Stimulated activated CD8-positive, alpha-beta memory T cell treated with anti-CD3 and anti-CD28 coated beads, Interleukin-7, amount 100 ng/mL, for 4 hours (primary cell): ENCODE measurements at places on chromosomes 6 and 20.

DNA sequence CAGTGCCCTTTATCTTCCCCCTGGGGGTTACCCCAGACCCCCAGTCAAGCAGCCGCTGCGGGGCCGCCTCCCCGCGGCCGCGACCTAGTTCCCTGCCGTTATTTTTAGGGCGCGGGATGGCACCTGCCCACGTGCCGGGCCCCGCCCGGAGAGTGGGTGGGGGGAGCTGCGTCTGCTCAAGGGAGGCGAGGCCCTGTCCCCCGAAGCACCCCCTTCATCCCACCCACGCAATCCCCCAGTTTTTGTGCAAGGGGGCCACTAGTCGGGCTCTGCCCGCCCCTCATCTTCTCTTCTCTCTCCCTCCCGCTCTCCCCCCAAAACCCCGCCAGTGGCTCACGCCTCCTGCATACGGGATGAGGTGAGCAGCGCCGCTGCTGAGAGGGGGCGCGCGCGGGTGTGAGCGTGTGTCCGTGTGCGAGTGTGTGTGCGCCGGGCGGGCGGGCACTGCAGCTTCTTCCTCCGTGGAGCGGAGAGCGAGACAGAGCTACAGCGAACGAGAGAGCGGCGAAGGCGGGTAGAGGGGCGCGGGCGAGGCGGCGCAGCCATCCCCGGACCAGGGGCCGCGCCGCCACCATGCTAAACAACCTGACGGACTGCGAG, at the start of gene SLC12A5:
SLC12A5 (plus strand) TSS at position 444 of the 600 bp plus-strand sequence; CDS start at position 574, 130 bp downstream.
- no peak for DNase-seq

DNA sequence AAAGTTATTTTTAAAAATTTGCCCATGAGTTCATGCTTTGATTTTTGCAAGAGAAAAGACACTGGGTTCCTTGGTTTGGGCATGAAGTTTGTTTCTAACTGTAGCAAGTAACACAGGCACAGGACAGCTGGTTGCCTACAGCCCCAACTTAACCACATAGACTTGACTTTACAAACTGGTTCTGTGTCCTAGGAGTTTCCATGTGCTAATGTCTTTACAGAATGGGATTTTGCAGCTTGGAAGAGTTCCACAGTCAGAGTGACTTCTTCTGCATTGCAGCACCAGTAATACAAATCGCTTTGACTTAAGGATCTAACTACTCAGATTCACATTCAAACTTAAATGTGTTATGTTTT, 44.3 kb downstream of the OR2B2 start:
- no peak for DNase-seq

- DNase-seq = no peak
Observed at GRCh38 chr6:52834481-52834880, 6.1 kb downstream of the GSTA5 start.

- DNase-seq = no peak
Observed at GRCh38 chr6:28139860-28140543, 1.7 kb upstream of the ZKSCAN8 start.

DNA sequence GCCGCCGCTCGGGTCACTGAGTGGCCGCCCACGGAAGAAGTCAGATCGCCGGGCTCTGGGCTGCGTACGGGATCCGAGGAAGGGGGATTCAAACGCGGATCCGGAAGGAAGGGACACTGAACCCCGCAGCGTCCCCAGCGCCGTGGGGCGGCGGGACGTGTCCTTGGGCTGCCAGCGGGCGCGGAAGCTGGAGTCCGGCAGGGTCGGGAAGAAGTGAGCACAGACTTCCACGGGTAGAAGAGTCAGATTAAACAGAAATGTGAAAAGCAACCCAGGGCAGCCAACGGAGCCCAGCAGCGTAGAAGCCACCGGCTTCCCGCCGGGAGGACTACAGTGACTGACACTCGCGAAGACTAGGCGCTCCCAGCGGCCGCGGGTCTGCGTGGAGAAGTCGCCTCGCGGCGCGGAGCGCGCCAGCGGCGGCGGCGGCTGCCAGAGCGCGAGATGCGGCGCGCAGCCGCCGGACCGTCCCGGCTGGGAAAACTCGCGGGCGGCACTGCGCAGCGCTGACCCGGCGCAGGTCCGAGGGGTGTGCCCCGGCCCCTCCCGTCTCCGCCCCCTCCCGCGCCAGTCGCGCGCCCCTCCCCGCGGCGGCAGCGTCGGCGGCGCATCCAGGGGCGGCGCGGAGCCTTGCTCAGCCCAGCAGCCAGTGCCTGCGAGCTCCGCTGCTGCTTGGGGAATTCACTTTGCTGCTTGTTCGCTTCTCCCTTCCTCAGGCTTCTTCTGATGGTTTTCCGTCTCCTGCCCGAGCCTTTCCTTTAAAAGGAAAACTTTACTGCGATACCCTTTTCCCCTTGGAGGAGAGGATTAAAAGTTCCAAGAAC, at the start of gene SAMD5:
SAMD5 (plus strand) TSS at position 649 of the 824 bp plus-strand sequence. CDS start 239 bp downstream, outside the sequence.
- DNase-seq = no peak

DNA sequence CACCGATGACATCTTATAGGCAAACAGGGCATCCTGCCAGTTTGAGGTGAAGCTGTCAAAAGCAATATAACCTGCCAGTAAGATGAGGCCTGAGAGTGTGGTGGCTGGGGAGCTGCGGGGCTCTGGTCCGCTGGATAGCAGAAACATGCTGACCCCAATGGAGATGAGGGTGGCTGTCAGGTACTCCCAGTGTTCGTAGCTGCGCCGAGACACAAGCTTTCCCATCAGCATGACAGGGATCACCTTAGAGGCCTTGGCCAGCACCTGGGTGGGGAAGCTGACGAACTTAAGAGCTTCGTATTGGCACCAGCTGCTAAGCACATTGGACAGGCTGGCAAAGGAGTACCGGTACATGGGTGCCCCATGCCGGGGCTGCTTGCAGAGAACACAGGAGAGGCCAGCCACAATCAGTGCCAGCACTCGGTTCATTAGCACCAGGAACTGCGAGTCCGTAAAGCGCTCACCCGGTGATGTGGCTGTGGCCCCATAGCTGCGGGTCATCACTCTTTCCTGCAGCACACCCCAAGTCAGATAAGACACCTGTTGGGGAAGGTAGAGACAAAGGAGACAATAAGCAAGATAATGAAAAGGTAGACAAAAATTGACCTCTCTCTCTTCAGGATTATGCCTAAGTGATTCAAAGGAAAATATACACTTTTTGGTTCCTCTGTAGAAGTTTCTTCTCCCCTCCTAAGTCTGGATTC, 2.1 kb downstream of the SLC35B2 start:
- DNase-seq = no peak

- DNase-seq = no peak
Observed at GRCh38 chr6:106702046-106702445, 72.7 kb downstream of the QRSL1 start.

GRCh38 chr6:25202504-25202903, 76.7 kb upstream of the CARMIL1 start:
- DNase-seq = no peak

GRCh38 chr6:111939902-111940301, 66.7 kb upstream of the FYN start:
- DNase-seq = no peak

- no peak for DNase-seq
Observed at GRCh38 chr20:14432085-14432484, 94.7 kb upstream of the FLRT3 start.

- no peak for DNase-seq
Observed at GRCh38 chr20:37602634-37603033, 75.0 kb upstream of the BLCAP start.

DNA sequence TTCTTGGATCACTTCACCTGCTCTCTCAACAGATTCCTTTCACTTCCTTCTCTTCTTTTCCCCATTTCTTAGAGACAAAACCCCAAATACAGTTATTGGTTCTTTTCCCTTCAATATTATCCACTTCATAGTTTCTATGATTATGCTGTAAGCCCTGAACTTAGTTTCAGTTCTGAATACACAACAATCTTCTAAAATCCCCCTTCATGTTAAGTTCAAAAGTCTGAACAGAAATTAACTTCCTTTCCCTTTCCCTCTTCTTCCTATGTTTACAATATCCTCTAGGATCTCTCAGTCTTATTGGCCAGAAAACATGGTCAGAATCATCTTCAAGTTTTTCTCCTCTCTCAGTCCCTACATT, 57.7 kb downstream of the OGFRL1 start:
- no peak for DNase-seq

- DNase-seq = no peak
Observed at GRCh38 chr20:54726687-54727300, 251.4 kb downstream of the DOK5 start.

DNA sequence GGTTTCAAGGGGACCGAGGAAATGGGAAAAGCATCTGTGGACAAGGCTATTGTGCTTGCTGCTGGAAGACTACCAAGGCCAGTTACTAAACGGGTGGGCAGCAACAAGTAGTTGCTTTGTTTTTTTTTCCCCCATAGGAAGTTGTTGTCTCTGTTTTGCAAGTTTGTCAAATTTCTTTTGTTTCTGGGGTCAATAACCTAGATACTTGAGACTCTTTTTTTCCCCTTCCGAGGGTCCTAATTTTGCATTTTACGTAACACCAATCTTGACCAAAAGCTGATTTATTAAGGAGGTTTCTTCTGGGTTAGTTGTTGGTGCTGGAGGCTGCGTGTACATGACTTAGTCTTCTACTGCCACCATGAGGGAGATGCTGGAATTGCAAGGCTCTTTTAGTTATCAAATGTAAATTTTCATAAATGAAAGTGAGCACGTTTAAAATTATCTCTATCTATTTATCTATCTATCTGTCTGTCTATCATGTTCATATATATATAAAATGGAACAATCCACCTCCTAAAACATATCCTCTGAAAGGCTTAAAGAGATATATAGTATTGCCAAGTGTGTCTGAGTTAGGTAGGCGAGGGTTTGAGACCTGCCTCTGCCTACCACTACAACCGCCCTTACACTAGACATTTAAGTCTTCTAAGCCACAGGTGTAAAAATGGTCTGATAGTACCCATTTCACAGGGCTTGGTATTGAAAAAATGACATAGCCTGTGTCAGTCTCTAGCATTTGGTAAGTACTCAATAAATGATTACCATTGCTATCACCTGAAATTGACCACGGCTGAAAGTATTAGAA, 60.2 kb downstream of the GCLC start:
- DNase-seq = peak; percentile 12

GRCh38 chr6:30818391-30818841, 65.9 kb upstream of the DDR1 start:
- no peak for DNase-seq

- no peak for DNase-seq
Observed at GRCh38 chr6:22132656-22133055, 164.2 kb downstream of the PRL start.

GRCh38 chr6:73866305-73866704, 170.3 kb downstream of the CD109 start:
- DNase-seq = no peak
